ENCODE measurements at places on chromosomes 6 and 20.

DNA sequence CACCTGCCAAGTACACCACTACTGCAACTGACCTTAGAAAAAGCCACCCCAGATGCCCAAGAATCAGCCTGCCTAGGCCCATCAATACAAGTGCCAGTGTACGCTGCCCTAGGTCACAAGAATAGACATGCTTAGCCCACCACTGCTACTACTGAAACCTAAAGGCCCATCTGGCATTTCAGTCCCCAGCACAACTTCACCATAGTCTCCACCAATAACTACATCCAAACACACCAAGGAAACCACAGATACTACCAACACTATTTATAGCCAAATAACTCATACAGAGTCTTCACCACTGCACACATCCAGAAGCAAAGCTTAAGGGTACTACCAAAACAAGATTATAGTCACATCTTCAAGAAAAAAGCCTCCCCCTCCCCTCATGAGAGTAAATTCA, 28.2 kb downstream of the TREML4 start:
- DNase-seq, result no peak

- no peak for DNase-seq
Observed at GRCh38 chr6:6883011-6883410, 224.8 kb upstream of the RREB1 start.

- DNase-seq, result peak; percentile 76
Observed at GRCh38 chr20:35616465-35617396, 1.1 kb downstream of the SPAG4 start.

- no peak for DNase-seq
Observed at GRCh38 chr20:5822569-5822968, 72.4 kb downstream of the SHLD1 start.

- DNase-seq, result no peak
Observed at GRCh38 chr6:146289816-146290588, 253.6 kb upstream of the RAB32 start.

DNA sequence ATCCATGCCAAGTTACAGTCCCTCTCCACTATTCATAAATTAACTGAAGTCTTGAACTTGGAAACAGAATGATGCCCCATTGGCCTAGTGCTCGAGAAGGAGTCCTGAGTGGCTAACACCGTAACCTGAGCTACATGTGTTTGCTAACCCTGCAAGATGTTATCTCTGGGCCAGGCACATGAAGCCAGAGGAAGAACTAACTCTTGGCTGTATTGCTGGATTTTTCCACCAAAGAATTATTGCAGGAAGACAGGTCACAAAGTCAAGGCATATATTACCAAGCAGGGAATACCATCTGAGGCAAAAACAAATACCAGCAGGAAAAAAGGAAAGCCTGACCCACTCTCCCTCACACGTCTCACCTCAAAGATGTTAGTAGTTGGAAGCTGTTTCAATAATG, 148.9 kb upstream of the PHACTR1 start:
- no peak for DNase-seq

- no peak for DNase-seq
Observed at GRCh38 chr6:147856687-147857086, 348.2 kb downstream of the SAMD5 start.

GRCh38 chr6:148323344-148323743, 19.3 kb upstream of the SASH1 start:
- no peak for DNase-seq

DNA sequence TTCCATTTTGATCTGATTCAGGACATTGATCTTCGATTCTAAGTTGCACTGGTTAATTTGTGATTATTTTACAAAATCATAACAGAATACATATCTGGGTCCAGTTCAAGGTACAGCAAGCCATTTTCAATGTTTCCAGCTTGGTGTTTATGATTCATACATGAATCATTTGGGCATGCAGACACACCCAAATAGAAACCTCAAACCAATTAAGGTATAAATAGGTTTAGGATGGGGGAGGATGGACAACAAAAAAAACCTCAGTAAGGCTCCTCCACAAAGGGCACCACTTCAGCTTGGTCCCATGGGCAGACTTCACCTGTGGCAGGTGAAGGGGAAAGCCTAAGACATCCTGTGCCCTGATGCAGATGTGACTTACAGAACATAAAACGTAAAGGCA, 192.7 kb downstream of the KHDC1L start:
- DNase-seq, result no peak

GRCh38 chr6:285030-285771, 7.1 kb upstream of the DUSP22 start:
- no peak for DNase-seq

GRCh38 chr20:61919675-61920365, 145.9 kb downstream of the TAF4 start:
- no peak for DNase-seq

DNA sequence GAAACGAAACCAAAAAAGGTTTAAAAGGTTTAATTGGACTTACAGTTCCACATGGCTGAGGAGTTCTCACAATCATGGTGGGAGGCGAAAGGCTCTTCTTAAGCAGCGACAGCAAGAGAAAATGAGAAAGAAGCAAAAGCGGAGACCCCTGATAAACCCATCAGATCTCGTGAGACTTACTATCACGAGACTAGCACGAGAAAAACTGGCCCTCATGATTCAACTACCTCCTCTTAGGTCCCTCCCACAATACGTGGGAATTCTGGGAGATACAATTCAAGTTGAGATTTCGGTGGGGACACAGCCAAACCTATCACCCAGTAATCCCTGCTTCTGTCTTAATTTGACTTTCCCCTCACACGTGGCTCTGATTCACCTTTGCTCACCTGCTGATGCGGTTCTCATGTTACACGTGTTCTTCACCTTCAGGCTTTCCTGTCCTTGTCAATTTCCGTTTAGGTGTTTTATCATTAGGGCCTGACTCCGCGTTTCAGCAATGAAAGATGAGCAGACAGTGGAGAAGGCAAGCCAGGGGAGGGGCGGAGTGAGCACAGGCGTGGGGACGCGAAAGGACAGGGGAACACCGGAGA, 57.1 kb downstream of the AGPAT4 start:
- no peak for DNase-seq

GRCh38 chr20:54984104-54984448, 508.7 kb downstream of the DOK5 start:
- DNase-seq, result no peak

- no peak for DNase-seq
Observed at GRCh38 chr6:43434001-43434840, 6.9 kb downstream of the ABCC10 start.

DNA sequence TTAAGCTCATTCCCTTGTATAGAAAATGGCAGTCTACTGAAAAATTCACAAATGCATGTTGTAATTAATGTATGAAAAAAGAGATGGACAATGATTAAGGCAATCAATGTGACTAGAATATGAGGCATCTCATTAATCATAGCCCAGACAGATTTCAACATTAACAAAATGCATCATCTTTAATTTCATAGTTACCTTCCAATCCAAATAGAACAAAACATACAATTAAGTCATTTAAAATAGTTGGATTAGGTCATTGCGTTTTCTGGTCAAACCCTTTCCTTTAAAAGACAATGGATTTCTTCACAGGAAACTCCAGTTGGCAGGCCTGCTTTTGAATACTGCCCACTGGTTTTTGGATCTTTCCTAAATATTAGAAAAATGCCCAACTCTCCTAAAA, 203.9 kb downstream of the HAO1 start:
- no peak for DNase-seq

GRCh38 chr20:57657535-57658446, 37.6 kb upstream of the ZBP1 start:
- DNase-seq, result no peak

DNA sequence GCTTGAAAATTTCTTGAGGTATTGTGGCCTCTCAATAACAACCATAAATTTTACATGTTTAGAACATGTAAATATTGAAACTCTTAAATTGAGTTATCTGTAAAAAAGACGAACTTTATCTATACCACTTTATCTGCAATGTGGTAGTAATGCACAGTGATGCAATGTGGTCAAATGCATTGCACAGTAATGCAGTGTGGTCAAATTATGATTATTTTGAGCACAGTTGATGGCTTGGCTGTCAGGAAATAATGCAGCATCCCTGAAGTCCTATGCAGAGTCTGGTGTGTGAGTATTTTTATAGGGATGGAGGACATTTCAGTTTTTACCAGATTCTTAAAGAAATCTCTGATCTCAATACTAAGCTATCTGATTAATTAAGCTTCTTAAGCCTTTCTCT, 5.1 kb downstream of the TTK start:
- no peak for DNase-seq

DNA sequence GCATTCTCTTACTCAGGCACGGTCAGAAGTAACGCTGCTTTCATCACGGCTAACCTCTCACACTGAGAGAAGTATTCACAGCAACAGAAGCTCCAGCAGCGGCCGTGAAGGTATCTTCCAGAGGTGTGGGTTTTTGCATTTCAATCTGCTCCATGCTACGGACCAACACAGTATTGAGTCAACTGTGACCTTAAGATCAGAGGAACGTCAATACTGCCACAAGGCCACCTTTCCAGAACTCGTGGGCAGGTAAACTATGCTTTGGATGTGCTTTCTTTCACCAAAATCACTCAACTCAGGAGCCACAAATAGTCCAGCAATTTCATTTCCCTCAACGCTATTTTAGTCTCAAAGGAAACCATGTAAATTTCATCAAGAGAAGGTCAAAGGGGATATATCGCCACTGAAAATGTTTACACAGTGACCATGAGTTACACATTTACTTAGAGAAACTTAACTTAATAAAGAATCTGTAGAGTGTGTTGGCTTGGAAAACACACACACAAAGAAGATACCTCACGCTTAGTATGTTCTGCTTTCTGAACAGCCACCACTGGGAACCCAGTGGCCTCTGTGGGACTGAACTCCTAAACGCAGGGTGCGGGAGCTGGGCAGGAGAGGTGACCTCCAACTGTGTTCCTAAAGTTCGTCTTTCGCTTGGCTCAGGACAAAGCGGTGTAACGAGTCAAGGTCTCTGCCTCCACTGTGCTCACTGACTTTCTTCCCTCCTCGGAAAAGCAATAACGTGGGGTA, 27.9 kb downstream of the TXNDC5 start:
- DNase-seq, result no peak
